Activated gamma-delta T cell treated with Interleukin-2 at 50 U/mL for 16 hours (primary cell): ENCODE measurements at places on chromosomes 5 and 9.

DNA sequence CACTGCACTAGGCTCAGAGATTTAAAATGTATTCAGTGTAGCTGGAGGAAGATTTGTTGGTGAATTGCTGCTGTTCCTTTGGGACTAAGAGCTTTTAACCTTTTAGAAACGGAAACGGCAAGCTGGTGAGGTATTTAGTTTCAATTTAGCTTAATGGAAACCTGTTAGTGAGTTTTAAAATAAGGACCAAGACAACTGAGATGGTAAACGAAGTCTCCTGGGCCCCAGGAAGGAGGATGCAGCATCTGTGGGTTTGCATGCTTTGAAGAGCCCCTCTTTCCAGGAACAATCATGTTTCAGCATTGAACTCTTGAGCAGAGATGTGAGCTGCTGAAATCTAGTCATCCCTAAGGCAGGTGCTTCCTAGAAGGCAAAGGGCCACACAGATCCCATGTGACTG, 16.5 kb downstream of the DNAI1 start:
- DNase-seq: no peak

GRCh38 chr5:33235824-33236223, 204.9 kb upstream of the TARS1 start:
- no peak for DNase-seq

DNA sequence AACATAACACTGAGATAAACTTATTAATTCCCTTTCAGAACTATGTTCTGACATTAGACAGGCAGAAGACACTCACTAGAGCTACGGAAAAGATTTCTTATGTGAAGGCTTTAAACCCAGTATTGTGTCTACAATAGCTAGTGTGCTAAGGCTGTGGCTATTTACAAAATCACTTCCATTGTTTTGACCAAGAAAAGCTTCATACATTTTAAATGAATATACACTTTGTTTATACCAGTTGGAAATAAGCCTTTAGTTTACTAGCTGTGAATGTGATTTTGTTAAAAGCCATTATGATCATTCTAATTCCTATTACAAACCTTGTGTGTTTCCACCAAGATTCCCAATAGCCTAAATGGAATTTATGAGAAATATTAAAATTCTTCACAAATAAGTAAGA, 83.0 kb downstream of the AGTPBP1 start:
- DNase-seq: no peak

GRCh38 chr9:121207371-121207940, 5.8 kb upstream of the RAB14 start:
- DNase-seq: no peak

- DNase-seq: no peak
These were observed 780.3 kb downstream of the KCTD16 start for GRCh38 chr5:144950996-144951395.

- DNase-seq: no peak
These were observed 109.6 kb downstream of the ZCCHC7 start for GRCh38 chr9:37229882-37230482.

DNA sequence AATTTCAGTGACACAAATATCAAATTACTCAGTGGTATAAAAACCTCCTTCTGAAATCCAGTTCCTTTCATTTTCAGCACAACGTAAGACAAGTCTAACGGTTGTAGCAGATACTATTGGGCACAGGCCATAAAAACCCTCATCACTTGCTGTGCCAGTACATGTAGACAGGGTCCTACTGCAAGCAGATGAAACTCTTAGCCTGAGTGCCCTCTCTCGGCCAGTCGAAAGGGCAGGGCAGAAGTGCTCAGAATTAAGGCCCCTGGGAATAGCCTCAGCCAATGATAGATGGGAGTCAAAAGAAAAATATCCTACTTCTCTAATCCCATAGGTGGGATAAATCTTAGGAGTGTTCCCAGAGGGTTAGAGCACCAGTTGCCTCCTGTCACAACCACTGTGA, 168.5 kb upstream of the FER start:
- no peak for DNase-seq

- peak; percentile 14 for DNase-seq
These were observed 603.3 kb downstream of the KIF4B start for GRCh38 chr5:155616779-155617392.
